ENCODE measurements at places on chromosomes 1 and 21. TPM values are rescaled to one million over a fixed set of nuclear protein-coding genes. Genes with fewer than 3 reads are reported as not detected.

DNA sequence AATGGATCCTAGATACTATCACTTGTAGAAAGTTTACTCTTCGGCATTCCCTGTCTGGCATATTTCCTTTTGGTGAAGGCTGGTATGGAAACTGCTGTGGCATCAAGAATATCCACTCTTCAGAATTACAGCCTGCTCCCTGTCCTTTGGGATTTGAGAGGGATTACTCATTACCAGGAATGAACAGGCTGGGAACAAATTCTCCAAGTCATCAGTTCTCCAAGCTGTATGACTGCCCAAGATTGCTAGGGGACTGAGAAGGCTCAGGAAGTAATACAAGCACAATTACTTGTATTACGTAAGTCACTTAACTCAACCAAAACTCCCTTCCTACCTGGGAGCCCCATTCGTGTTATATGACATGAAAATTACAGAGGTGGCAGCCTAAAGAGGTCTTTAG is 49.6 kb downstream of the CD58 start:
- H3K4me1 ChIP-seq = peaks cover 7% of the 10 kb centered on the region
- peaks cover 11% of the 10 kb centered on the region for H3K36me3 ChIP-seq
- H3K4me3 ChIP-seq = no peak overlapping the region
- no peak for DNase-seq
- no peaks in the 10 kb centered on the region for H3K27me3 ChIP-seq
- no peak overlapping the region for H3K27ac ChIP-seq

GRCh38 chr1:6351480-6352137 is 42.0 kb downstream of the ACOT7 start:
- no peaks in the 10 kb centered on the region for H3K27me3 ChIP-seq
- H3K27ac ChIP-seq = no peak overlapping the region
- no peak for DNase-seq

- peaks cover 34% of the 10 kb centered on the region for H3K4me1 ChIP-seq
- no peak for DNase-seq
- H3K36me3 ChIP-seq = no peaks in the 10 kb centered on the region
- H3K27ac ChIP-seq = no peak overlapping the region
Measured at GRCh38 chr1:109381573-109381972, 16.1 kb downstream of the SORT1 start.

DNA sequence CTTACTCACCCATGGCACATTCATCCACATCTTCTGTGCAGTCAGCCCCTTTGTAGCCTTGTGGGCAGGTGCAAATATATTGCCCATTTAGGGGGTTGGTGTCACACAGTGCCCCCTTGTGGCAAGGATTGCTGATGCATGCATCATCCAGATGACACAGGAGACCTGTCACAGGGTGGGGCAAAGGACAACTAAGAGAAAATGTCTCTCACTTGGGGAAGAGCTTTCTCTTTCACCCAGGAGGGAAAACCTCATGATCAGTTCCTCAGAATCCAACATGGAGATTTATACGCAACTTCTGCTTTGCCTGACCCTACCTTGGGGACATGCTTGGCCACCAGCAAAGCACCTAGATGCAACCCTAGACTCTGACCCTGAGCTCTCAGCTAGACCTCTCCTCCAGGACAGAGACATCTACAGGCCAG is 71.8 kb upstream of the ADAM30 start:
- peaks cover 10% of the 10 kb centered on the region for H3K4me1 ChIP-seq
- peaks cover 80% of the 10 kb centered on the region for H3K36me3 ChIP-seq
- peak; percentile 73 for DNase-seq

- H3K27ac ChIP-seq = no peak overlapping the region
- DNase-seq = no peak
- no peak overlapping the region for H3K4me3 ChIP-seq
Measured at GRCh38 chr1:4310396-4310923, 343.9 kb upstream of the AJAP1 start.

DNA sequence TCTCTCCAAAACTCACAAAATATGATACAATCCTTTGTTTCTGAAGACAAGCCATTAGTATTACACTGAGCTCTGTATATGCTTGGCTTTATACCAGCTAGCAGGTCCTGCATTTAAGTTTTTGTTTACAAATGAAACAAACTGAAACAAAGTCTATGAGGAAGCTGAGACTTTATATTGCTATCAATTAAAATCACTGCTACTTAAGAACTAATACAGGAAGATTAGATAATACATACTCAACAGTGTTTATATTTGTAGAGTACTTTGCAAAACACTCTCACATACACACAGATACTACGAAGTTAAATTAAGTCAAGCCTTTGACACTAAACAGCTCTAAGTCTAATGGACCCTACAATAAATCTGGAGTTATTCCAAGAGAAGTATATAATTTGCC is 247.4 kb downstream of the CRB1 start:
- no peaks in the 10 kb centered on the region for H3K4me1 ChIP-seq
- H3K27me3 ChIP-seq = no peaks in the 10 kb centered on the region
- DNase-seq = no peak
- H3K4me3 ChIP-seq = no peak overlapping the region
- no peak overlapping the region for H3K27ac ChIP-seq

- H3K36me3 ChIP-seq = peaks cover 5% of the 10 kb centered on the region
- H3K27ac ChIP-seq = peak overlapping the region; percentile 87
- no peaks in the 10 kb centered on the region for H3K27me3 ChIP-seq
- no peak for DNase-seq
- peaks cover 87% of the 10 kb centered on the region for H3K4me1 ChIP-seq
Measured at GRCh38 chr1:205316161-205316566, 5.4 kb downstream of the NUAK2 start.

GRCh38 chr1:201506092-201506491 is 831 bp downstream of the CSRP1 start:
- no peak for DNase-seq
- H3K36me3 ChIP-seq = no peaks in the 10 kb centered on the region
- peak overlapping the region; percentile 79 for H3K4me3 ChIP-seq
- H3K27me3 ChIP-seq = no peaks in the 10 kb centered on the region
- H3K4me1 ChIP-seq = peaks cover 73% of the 10 kb centered on the region
- peak overlapping the region; percentile 97 for H3K27ac ChIP-seq

DNA sequence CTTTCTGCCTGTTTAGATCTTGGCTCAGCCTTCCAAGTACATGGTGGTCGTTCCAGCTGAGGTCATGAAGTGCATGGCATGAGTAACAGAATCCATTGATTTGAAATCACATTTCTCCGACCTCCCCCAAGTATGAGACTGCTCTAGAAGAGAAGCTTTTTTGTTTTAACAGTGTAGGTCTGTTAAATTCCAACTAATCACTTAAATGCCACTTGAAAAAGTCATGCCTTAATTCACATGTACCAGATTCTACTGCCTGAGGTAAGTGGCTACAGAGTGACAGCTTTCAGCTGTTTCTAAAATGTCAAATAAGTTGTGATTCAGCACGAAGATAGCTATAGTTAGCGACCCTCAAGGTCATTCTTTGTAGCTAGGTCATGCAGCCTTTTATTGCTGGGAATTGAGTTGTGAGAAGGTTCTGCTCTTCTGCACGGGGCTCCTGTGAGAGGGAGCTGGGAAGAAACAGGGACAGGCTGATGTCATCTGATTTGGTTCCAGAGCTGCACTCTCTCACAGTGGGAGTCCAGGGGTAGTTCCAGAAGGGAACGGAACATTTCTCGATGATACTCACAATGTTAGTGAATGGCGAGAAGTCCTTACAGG is 112.7 kb downstream of the VPS13D start:
- H3K27ac ChIP-seq = peak overlapping the region; percentile 53
- H3K27me3 ChIP-seq = no peaks in the 10 kb centered on the region
- peaks cover 44% of the 10 kb centered on the region for H3K4me1 ChIP-seq
- H3K36me3 ChIP-seq = peaks cover 52% of the 10 kb centered on the region
- DNase-seq = no peak
- H3K4me3 ChIP-seq = no peak overlapping the region

GRCh38 chr1:189697113-189697512 is 780.6 kb downstream of the BRINP3 start:
- no peaks in the 10 kb centered on the region for H3K36me3 ChIP-seq
- no peak for DNase-seq
- H3K27ac ChIP-seq = no peak overlapping the region
- no peaks in the 10 kb centered on the region for H3K4me1 ChIP-seq
- no peaks in the 10 kb centered on the region for H3K27me3 ChIP-seq

- H3K27me3 ChIP-seq = no peaks in the 10 kb centered on the region
- no peak for DNase-seq
- no peaks in the 10 kb centered on the region for H3K4me1 ChIP-seq
- H3K27ac ChIP-seq = no peak overlapping the region
- H3K4me3 ChIP-seq = no peak overlapping the region
- no peaks in the 10 kb centered on the region for H3K36me3 ChIP-seq
Measured at GRCh38 chr1:102420034-102420433, 423.3 kb upstream of the OLFM3 start.

GRCh38 chr1:93395195-93395594 is 49.5 kb downstream of the DR1 start:
- H3K27me3 ChIP-seq = no peaks in the 10 kb centered on the region
- no peak overlapping the region for H3K27ac ChIP-seq
- DNase-seq = no peak
- no peaks in the 10 kb centered on the region for H3K36me3 ChIP-seq
- no peaks in the 10 kb centered on the region for H3K4me1 ChIP-seq

DNA sequence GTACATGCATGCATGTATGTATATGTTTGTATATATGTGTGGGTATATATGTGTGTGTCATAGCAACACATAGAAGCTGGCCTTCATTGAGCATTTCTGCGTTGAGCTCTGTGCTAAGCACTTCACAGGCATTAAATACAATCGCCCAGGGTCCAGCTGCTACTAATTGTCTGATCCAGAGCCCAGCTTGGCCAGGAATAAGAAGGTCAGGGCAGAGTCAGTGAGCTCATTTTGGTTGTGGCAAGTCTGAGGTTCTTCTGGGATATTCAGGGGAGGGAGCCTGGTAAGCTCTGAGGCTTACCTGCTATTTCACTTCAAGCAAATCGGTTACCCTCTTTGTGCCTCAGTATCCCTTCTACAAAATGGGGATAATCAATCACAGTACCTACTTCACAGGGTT is 59.6 kb downstream of the FOXO6 start:
- no peak overlapping the region for H3K27ac ChIP-seq
- H3K4me1 ChIP-seq = peaks cover 15% of the 10 kb centered on the region
- no peaks in the 10 kb centered on the region for H3K27me3 ChIP-seq
- H3K36me3 ChIP-seq = no peaks in the 10 kb centered on the region
- H3K4me3 ChIP-seq = no peak overlapping the region
- DNase-seq = no peak

- H3K27ac ChIP-seq = no peak overlapping the region
- H3K27me3 ChIP-seq = no peaks in the 10 kb centered on the region
- DNase-seq = no peak
- peaks cover 56% of the 10 kb centered on the region for H3K4me1 ChIP-seq
Measured at GRCh38 chr1:206468571-206468970, 1.7 kb upstream of the IKBKE start.

- no peak overlapping the region for H3K4me3 ChIP-seq
- H3K36me3 ChIP-seq = no peaks in the 10 kb centered on the region
- no peak for DNase-seq
- H3K27me3 ChIP-seq = no peaks in the 10 kb centered on the region
- no peak overlapping the region for H3K27ac ChIP-seq
Measured at GRCh38 chr1:235013512-235013911, 115.1 kb downstream of the TOMM20 start.

DNA sequence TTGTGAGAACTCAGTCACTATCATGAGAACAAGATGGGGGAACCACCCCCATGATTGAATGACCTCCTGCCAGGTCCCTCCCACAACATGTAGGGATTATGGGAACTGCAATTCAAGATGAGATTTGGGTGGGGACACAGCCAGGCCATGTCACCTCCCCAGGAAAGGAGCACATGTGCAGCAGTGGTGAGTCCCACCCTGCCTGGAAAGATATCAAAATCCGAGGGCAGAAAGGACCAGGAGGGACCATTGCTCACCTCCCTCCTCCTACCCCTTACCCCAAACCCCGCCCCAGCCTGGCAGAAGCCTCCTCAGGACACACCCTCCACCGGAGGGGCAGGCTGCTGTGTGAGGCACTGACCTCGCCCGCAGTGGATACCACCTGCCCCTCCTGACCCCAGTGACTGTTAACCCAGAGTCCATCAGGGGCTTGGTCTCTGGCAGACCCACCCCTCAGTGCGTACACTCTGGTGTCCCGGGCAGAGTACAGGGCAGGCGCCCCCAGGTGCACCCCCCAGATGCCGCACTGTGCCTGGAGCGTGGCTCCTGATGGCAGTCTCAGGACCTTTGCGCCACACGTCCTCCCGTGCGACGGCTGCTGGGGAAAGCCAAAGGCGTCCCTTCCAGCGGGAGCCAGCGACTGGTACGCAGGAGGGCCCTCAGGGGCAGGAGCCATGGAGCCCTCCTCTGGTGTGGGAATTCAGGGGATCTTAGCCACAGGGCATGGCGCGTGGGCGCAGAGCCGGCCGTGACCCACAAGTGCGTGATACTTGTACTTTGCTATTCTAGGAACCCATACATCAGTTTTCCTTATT is 20.9 kb downstream of the PDXK start:
- H3K27ac ChIP-seq = no peak overlapping the region
- no peaks in the 10 kb centered on the region for H3K27me3 ChIP-seq
- DNase-seq = no peak
- peaks cover 62% of the 10 kb centered on the region for H3K36me3 ChIP-seq
- H3K4me1 ChIP-seq = peaks cover 16% of the 10 kb centered on the region

- no peaks in the 10 kb centered on the region for H3K36me3 ChIP-seq
- no peak overlapping the region for H3K27ac ChIP-seq
- no peaks in the 10 kb centered on the region for H3K27me3 ChIP-seq
- H3K4me3 ChIP-seq = no peak overlapping the region
- DNase-seq = no peak
Measured at GRCh38 chr1:21206117-21206516, 29.4 kb upstream of the EIF4G3 start.

- no peaks in the 10 kb centered on the region for H3K4me1 ChIP-seq
- H3K27me3 ChIP-seq = no peaks in the 10 kb centered on the region
- H3K4me3 ChIP-seq = no peak overlapping the region
- no peak for DNase-seq
- no peaks in the 10 kb centered on the region for H3K36me3 ChIP-seq
Measured at GRCh38 chr1:107706182-107706581, 258.8 kb downstream of the VAV3 start.

The RNU1-1 gene
- total RNA-seq = 6,803 TPM

The PTPN14 gene
- 34.1 TPM for total RNA-seq

The OPRD1 gene
- not detected for total RNA-seq

The TFF3 gene
- total RNA-seq = 19.0 TPM

The FAM89A gene
- 54.6 TPM for total RNA-seq

The NUDT4B gene
- total RNA-seq = not detected

The FAM110D gene
- 3.8 TPM for total RNA-seq

The LEMD1 gene
- total RNA-seq = not detected

The PCSK9 gene
- total RNA-seq = 25.7 TPM

The CSMD2 gene
- 1.1 TPM for total RNA-seq

The IFNLR1 gene
- 11.7 TPM for total RNA-seq
